ENCODE measurements at places on chromosomes 3 and 15.

- DNase-seq, result no peak
Observed at GRCh38 chr3:54900838-54901591, 26.8 kb downstream of the LRTM1 start.

DNA sequence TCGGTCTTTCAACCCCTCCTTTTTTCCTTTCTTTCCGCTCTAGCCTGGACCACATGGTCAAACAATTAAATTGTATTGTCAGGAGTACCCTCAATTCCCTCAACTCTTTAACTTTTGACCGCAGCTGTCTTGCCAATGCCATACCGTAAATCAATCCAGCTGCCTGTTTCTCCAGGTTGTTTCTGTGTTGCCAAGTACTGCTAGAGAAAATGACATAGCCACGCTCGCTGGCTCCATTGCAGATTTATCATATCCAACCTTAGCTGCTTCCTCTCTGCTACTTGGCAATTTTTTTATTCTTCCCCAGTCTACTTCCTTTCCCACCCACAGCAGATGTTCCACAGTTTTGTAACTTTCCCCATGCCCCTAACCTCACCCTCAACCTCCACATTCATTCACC, 60.0 kb downstream of the ZNF385D start:
- no peak for DNase-seq

GRCh38 chr3:9815986-9816385, 5.9 kb downstream of the TTLL3 start:
- DNase-seq, result no peak

GRCh38 chr3:74897006-74897405, 282.5 kb upstream of the CNTN3 start:
- no peak for DNase-seq

GRCh38 chr15:60009124-60009960, 5.2 kb downstream of the FOXB1 start:
- DNase-seq, result no peak

- no peak for DNase-seq
Observed at GRCh38 chr3:60323651-60324050, 927.6 kb downstream of the FHIT start.

GRCh38 chr15:98292442-98293240, 332.1 kb downstream of the ARRDC4 start:
- peak; percentile 44 for DNase-seq

DNA sequence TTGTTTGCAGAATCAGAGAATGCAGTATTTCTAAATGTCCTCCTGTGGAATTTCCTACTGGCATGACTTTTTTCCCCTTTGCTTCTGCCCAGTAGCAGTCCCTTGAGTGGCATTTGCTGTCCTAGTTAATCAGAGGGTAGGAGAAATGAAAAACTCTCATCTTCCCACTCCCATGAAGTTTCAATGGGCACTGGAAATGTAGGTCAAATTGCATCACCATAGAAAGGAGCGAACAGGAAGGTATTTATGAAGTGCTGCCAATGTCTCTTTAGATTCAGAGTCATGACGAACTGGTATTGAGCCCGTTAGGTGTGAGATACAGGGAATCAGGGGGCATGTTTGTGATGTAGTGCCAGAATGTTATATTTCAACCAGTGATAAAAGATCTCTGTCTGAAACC, 23.2 kb downstream of the ATXN7 start:
- DNase-seq, result no peak
